Activated naive CD4-positive, alpha-beta T cell treated with anti-CD3 and anti-CD28 coated beads, Interleukin-2, amount 10 ng/mL, durations not matched to agents 5 hours and 36 hours (primary cell): ENCODE measurements at places on chromosomes 12 and 14. TPM values are rescaled to one million over a fixed set of nuclear protein-coding genes. Genes with fewer than 3 reads are reported as not detected.

The ZNF268 gene
- 20.8 TPM for total RNA-seq

The AKT1 gene
- total RNA-seq, result 139 TPM

The CLEC6A gene
- total RNA-seq, result not detected

The EMP1 gene
- total RNA-seq, result 37.6 TPM

The ZC3H14 gene
- total RNA-seq, result 39.4 TPM

The ERBB3 gene
- total RNA-seq, result 1.7 TPM

The OAS1 gene
- 36.3 TPM for total RNA-seq

The APOLD1 gene
- 9.0 TPM for total RNA-seq

The HOXC12 gene
- not detected for total RNA-seq

The TAS2R42 gene
- not detected for total RNA-seq

The PTCSC3 gene
- not detected for total RNA-seq

The DNAH10 gene
- total RNA-seq, result not detected

The PIANP gene
- not detected for total RNA-seq

The SNRPF gene
- total RNA-seq, result 33.7 TPM

The MORN3 gene
- total RNA-seq, result 4.7 TPM

The PHETA1 gene
- total RNA-seq, result 1.3 TPM

The CSRNP2 gene
- 17.5 TPM for total RNA-seq

The TAS2R8 gene
- not detected for total RNA-seq

The PMCH gene
- 0.28 TPM for total RNA-seq

The LMO3 gene
- total RNA-seq, result not detected

The GPATCH2L gene
- 49.9 TPM for total RNA-seq

The BHLHE41 gene
- not detected for total RNA-seq

The ESPL1 gene
- total RNA-seq, result 71.4 TPM

The KANSL2 gene
- 39.6 TPM for total RNA-seq

The RTN1 gene
- not detected for total RNA-seq

The PTPRQ gene
- not detected for total RNA-seq

The LYSET gene
- 9.6 TPM for total RNA-seq

The PRICKLE1 gene
- not detected for total RNA-seq

The GLIPR1L2 gene
- 0.30 TPM for total RNA-seq

The LRTM2 gene
- not detected for total RNA-seq

The KRT85 gene
- total RNA-seq, result not detected

The TBC1D30 gene
- total RNA-seq, result 0.25 TPM

The AMN gene
- 0.87 TPM for total RNA-seq

The STAC3 gene
- 3.5 TPM for total RNA-seq

The MAP3K9 gene
- 8.7 TPM for total RNA-seq

The WNT1 gene
- total RNA-seq, result 0.73 TPM

The EPYC gene
- total RNA-seq, result not detected

The CCDC177 gene
- not detected for total RNA-seq

The RNF212B gene
- total RNA-seq, result not detected

The RFLNA gene
- not detected for total RNA-seq

The TMEM179 gene
- total RNA-seq, result not detected

The CLEC9A gene
- total RNA-seq, result not detected

The MAP1LC3B2 gene
- 2.8 TPM for total RNA-seq

The IRAK4 gene
- total RNA-seq, result 43.5 TPM

The TEX52 gene
- not detected for total RNA-seq

The PLA2G1B gene
- total RNA-seq, result not detected

The LRRIQ1 gene
- not detected for total RNA-seq

The TPI1 gene
- 1,127 TPM for total RNA-seq

The C14orf39 gene
- total RNA-seq, result not detected

The CEP128 gene
- total RNA-seq, result 24.1 TPM

The SLC10A1 gene
- total RNA-seq, result not detected

The CLEC1A gene
- not detected for total RNA-seq
